ENCODE measurements at places on chromosomes 13 and 19.

- DNase-seq: no peak
Measured at GRCh38 chr13:45392811-45393210, 25.4 kb downstream of the SLC25A30 start.

DNA sequence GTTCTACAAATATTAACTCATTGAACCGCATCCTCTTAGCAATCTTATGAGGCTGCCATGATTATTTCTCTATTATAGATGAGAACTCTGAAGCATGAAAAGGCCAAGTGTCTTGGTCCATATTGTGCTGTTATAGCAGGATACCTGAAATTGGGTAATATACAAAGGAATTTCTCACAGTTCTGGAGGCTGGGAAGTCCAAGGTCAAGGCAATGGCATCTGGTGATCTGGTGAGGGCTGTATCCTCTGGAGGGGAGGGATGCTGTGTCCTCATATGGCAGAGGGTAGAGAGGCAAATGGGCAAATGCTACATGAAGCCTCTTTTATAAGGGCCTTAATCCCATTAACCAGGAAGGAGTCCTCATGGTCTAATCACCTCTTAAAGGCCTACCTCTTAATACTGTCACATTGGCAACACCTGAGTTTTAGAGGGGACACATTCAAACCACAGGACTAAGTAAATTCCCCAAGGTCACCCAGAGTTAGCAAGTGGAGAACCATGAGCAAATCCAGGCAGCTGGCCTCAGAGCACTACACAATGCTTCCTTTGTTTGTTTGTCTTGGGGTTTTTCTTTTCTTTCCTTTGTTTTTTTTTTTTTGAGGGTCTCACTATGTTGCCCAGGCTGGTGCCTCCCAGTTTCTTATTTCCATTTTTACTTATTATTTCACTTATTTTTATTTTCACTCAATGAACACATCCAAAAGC lies 55.9 kb upstream of the LATS2 start:
- no peak for DNase-seq

DNA sequence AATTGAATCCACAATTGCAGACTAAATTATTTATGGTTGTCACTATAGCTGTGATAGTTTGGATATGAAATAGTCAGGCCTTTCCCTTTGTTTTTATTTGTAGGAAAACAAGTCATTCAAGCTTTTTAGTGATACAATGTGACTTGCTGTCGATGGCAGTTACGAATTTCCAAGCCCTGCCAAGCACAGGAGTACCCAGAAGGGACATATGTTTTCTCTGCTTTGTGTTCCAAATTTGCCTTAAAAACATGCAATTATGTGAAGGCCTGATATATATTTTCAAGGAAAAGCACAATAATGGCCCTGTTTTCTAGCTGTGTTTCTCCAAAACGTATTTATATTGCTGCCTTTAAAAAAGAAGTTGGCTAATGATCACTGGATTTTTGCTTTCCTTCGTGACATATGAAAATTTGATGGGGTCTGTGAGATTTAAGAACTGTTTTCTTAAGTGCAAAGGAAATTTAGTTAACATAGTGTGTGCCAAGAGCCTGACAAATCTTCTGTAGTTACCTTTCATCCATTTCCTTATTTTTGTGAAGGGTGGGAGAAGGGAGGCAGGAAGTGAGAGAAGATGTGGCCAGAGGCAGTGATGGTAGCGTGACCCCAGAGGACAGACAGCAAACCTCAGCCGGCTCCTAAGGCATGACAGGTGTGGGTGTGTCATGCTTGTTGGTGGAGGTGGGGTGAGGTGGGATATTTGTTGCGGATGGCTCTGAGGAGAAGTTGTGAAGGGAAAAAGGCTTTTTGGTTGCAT lies 79.6 kb downstream of the TEX26 start:
- DNase-seq: no peak

DNA sequence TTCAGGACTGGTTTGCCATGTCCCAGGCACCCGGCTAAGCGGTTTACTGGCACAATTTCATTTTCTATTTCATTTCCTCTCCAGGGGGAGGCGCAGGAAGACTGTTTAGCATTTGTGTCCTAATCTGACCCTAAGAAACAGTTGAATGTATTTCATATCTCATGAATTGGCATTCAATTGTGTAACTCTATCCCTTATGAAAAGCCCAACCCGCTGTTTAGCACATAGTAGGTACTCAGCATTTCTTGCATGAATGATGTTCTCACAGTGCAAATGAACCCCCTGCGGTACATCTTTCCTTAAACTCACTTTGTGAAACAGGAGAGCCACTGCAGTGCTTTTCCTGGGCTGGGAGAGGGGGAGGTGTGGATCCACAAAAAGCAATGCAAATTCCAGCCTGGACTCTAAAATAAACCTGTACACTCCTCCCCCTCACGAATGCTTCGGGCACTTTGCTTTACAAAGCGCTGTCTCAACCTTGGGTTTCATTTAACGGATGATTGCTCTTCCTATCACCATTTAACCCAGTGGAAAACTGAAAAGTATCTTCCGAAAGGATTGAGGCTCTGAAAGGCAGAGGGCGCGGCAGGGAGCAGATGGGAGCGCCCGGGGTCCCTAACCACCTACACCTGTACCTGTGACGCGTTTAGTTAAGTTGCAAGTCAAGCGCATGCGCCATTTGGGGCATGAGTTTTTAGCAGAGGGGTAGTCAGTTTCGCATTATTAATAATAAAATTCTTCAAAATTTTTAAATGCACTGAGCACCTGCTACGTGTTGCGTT lies 1.2 kb upstream of the EEF2 start:
- DNase-seq: peak; percentile 43

GRCh38 chr19:3533033-3533432 lies 5.9 kb upstream of the TEKTIP1 start:
- DNase-seq: no peak

DNA sequence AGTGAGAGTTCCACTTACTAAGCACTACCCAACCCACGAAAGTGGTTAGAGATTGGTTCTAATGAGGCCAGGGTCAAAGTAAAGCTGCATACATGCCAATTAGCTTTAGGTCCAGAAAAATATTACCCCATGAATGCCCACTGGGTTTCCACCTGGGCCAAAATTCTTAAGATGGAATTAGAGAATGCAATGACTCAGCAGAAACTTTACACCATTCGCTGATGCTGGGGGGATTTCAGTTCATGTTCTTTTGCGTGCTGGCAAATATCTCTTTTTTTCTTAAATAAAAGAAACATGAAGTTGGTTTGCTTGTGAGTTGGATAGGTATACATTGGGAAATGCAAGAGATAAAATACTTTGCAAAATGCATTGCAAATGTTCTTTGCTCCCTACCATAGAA lies 715.3 kb upstream of the MIR17HG start:
- no peak for DNase-seq

DNA sequence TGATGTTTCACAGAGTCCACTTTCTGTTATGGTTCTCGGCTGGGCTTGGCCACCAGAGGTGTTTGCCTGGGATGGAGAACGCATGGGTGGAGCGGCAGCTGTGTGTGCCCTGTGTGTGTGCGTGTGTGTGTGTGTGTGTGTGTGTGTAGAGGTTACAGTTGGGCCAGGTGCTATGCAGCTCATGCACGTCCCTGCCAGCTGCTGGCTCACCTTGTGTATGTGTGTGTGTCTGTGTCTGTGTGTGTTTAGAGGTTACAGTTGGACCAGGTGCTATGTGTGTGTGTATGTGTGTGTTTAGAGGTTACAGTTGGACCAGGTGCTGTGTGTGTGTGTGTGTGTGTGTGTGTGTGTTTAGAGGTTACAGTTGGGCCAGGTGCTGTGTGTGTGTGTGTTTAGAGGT lies 33.0 kb upstream of the PEG3 start:
- DNase-seq: no peak

GRCh38 chr19:34364830-34365462 lies at the start of gene GPI:
Gene GPI (plus strand): TSS chr19:34365196. CDS start chr19:34365267, 71 bp downstream.
- DNase-seq: peak; percentile 51

GRCh38 chr13:79457948-79458347 lies 23.0 kb upstream of the NDFIP2 start:
- no peak for DNase-seq

DNA sequence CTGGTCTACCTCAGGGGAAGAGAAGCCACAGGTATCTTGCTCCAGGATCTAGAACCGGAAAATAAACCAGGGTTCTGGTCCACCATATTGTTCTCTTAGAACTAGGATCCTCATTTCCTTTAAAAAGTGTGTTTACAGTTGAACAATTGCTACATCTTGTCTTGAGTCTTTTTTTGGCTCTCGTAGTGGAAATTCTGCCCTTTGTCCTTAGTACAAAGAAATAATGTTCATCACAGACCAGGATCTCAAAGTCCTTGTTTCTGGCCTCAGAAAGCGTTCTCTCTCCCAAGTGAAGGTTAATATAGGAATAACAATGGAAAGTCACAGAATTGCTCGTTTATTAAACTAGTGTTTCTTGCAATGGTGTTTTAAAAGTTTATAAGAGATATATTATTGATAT lies 20.8 kb downstream of the KLF2 start:
- no peak for DNase-seq

DNA sequence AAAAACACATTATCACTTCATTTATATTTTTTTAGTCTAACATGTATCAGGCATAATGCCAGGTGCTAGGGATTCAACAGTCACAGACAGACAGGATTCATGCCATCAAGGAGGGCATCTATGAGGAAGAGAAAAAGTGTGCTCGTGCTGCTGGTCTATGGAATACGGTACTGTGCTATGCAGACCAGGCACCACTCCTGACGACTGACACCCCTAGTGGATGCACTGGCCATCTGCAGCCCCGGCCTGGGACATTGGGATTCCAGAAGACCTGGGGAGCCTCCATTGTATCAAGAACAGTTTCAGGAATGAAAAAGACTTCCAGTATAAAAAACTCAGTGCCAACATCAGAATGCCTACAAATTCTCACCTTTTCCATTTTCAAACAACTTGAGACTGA lies 94.0 kb downstream of the KLF12 start:
- no peak for DNase-seq

DNA sequence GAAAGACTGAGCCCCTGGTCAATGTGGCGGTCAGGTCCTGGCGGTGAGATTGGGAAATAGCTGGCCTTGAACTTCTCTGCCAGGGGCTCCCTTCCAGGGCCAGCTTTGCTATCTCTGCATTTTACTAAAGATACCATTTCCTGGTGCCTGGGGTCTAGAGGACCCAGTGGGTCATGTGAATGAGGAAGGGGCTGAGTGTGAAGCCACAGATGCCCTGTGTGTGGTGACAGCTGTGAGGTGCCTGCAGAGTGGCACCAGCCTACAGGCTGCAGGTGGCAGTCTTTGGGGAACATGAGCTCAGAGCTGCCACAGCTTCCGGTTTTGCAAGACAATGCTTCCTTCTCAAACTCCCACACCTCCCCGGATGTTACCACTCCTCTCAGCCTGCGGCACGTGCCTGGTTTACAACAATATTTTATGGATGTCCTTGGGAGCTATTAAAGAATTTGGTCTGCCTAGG lies 5.2 kb upstream of the MLNR start:
- DNase-seq: peak; percentile 41

DNA sequence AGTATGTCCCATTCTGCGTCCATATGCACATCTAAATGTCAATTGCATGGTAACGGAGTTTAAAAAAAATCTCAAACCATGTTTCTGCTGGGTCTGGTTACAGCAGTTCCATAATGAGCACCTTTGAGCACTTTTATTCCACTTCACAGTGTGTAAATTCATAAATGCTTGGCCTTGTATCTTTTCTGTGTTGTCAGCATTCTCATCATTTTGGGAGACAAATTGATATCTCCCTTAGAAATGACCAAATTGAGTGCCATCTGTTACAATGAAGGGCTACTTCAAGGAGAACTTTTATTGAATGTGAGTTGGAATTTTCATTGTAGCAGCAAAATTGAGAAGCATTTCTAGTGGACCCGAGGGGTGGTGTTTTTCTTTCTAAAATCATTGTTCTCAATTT lies 432.9 kb upstream of the PCDH9 start:
- no peak for DNase-seq
